ENCODE measurements at places on chromosomes 2 and 18.

DNA sequence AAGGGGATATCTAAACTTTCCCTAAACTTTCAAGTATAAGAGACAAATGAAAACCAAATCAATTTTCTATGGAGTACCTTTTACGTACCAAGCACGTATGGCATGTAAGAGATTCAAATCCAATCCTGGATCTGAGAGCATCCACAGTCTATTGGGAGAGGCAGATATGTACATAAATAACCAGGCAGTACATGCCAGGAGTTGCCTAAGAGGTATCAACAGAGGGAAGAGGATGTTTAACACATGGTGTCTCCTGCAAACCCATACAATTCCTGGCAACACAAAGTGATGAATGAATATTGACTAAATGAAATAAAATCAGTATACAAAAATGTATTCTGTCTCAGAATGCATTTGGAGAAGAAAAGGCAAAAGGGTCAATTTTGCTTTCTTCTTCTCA, 116.6 kb downstream of the PIGN start:
- no peak for DNase-seq

GRCh38 chr2:176491172-176491904, 222.1 kb downstream of the MTX2 start:
- DNase-seq: peak; percentile 70

GRCh38 chr2:224570328-224570993, 14.7 kb downstream of the CUL3 start:
- DNase-seq: no peak

DNA sequence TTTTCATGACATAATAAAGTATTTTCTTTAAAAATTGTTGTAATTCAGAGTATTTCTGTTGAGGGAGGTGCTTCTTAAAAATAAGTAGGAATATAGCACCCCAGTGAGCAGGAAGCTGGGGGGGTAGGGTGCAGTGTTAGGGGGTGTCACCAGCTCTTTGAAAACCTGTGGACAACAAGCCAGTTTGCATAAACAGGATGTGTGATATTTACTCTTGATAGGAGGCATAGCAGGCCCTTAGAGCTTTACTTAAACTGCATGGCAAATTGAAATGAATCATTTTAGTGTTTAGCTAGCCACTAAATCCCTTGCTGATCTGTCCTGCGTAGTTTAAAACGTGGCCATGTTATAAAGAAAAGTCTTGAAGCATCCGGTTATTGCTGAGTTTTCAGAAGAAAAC, 8.4 kb downstream of the TGIF1 start:
- DNase-seq: no peak

GRCh38 chr2:3143602-3144001, 234.0 kb downstream of the EIPR1 start:
- no peak for DNase-seq

DNA sequence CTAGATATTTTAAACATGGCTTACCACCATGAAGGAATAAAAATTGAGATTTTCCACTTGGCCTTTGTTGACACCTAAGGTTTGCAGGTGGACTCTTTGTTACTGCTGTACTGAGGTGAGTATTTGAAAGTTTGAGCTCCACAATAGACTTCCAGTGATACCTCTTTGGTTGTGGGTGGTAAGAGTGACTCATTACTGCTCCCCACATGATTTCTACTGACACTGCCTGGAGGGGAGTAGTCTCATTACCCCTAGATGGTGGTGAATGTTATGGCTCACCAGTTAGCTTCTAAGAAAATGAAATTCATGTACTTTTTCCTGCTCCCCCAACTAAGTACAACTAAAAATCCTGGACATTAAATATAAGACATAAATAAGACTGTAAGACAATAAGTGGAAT, 1183.1 kb upstream of the TMEFF2 start:
- DNase-seq: no peak

DNA sequence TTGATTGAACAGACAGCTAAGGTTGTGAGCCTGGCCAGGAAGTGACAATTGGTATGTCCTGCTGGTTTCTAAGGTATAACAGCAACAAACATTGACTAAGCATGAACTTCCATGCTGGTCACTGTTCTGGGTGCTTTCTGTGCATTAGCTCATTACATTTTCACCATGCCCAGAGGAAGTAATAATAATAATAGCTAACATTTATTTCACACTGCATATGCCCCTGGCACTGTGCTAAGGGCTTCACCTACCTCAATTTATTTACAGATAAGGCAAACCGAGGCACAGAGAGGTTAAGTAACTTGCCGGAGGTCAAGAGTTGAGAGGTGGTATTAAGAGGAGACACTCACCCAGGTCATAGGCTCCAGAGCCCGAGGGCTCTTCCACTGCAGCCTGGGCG, 113.6 kb downstream of the PDCL3 start:
- DNase-seq: no peak

DNA sequence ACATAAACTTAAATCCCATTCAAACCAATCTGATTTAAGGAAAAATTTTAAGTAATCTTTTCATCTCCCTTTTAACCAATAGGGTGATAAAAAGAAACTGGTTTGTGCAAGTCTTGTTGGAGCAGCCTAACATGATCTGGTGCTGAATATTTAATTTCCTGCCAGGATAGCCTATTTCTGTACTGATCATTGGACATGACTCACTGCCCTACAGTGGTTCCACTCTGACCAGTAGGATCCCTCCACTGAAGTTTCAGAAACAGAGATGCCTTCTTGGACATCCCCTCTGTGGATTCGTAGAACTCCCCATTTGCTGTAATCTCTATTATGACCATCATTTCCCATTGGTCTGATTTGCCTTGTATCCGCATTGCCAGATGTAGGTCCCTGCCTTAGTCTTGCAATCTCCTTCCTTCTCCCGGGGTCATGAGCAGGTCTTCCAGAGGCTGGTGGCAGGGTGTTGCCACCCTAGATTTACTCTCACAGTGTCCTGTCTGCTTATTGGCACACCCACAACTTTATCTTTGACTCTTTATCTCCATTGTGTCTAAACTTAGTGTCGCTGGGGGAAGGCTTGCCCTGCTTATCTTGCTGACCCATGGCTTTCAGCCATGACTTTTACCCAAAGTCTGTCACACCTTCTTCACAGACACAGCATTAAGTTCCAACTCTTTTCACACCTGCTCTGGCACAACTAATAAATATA, 12.3 kb upstream of the SETBP1 start:
- DNase-seq: no peak

Measured in SK-N-MC (cell line).